ENCODE measurements at places on chromosomes 5 and 9.

DNA sequence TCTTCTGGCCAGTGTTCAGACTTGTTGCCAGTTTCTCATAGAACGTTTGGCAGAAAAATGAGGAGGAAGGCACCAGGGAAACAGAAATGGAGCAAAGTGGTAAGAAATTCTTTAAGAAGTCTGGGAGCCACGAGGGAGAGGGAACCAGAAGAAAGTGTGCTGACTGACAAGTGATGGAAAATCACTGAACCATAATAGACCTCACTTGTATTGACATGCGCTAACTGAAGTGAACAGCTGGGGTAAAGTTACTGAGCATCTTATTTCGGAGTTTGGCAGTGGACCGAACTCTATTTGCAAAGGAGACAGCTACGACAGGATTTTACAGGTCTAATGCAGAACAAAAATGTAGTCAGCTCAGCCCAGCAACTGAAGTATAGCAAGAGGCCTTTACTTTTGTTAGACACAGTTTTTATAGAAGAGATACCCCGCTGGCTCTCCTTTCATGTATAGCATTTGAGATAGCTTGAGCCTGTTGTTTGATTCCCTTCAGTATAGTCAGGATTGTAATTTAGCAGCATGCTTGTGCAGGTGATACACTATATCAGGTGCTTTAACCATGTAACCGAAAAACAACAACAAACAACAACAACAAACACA is 53.6 kb downstream of the HMHB1 start:
- DNase-seq = no peak

DNA sequence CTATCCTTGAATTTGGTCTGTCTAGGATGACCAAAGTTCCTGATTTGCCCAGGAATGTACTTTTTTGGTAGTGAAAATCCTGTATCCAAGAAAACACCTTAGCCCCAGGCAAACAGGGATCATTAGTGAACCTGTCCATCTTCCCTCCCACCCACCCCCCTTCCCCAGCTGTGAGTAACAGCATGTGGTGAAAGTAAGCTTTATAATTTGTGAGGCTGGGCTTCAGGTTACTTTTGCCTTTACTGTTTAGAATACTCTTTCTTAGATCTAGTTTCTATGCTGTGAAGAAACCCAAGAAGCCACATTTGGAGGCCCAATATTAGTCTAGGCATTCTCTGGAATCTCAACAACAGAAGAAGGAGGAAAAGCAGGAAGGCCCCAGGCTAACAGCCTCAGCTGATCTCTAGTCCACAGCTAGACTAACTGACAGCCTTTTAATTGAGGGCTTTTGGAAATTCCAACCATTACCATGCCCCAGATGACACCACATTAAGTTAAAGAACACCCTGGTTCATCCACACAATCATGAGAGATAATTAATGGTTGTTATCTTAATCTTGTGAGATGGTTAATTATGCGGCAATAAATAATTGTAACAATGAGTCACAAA is 703.0 kb upstream of the NUDT12 start:
- no peak for DNase-seq

DNA sequence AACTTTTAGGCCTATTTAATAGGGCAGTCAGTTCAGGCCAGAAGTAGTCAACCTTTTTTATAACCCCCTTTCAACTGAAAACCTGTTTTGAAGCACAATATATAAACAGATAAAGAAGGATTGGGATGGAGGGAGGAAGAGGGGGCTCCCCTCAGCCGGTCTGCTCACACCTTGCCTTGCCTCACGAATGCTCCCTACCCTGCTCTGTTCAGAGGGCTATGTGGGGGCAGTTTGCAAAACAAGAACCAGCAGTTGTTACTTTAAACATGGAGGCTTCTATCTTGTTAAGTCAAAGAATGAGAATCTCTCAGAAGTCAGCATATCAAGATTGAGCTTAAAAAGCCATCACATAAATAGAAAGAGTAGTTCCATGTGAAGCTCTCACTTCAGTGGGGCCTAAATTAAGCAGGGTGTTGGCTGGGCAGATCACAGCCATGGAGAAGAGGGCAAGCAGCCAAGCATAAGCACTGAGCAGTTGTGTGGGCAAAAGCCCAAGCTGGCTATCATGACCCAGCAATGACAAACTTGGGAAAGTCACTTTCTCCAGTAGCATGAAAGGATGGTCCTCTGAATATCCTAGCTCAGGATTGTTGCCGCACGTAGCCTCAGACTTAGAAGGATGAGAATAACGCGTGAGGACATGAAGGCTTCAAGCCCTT is 70.6 kb downstream of the ALDH1A1 start:
- no peak for DNase-seq

GRCh38 chr9:88164850-88165249 is 26.6 kb upstream of the SPATA31C2 start:
- no peak for DNase-seq

DNA sequence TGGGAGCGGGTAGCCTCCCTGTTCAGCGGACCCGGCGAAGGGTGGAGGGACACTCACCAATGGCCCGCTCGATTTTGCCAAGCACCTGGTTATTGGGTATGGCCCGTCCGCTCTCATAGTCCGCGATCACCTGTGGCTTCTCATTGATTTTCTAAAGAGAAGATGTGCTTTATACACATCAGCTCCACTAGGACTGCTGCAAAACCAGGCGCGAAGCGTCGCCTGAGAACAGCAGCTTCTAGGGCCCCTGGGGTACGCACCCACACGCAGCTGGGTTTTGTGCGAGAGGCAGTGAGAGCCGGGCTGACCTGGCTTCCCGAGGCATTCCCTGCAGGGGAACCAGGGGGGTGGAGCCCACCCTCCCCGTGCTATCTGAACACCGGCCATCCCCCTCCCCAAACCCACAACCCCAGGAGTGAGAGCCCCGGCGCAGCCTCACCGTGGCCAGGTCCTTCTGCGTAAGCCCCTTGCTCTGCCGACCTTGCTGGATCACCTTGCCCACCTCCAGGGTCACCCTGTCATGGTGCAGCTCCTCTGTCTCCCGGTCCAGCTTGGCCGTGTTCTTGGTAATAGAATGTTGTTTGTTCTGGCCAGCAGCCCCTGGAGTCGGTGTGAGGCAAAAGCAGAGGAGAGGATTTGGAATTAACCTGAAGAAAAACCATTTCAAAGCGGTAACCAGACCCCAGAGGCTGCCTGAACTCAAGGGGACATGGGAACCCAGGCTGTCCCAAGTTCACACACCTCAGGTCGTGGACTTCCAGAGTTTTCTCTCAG is 3.1 kb downstream of the EDF1 start:
- no peak for DNase-seq

- no peak for DNase-seq
These were observed 64.1 kb downstream of the ANKH start for GRCh38 chr5:14807471-14807870.

DNA sequence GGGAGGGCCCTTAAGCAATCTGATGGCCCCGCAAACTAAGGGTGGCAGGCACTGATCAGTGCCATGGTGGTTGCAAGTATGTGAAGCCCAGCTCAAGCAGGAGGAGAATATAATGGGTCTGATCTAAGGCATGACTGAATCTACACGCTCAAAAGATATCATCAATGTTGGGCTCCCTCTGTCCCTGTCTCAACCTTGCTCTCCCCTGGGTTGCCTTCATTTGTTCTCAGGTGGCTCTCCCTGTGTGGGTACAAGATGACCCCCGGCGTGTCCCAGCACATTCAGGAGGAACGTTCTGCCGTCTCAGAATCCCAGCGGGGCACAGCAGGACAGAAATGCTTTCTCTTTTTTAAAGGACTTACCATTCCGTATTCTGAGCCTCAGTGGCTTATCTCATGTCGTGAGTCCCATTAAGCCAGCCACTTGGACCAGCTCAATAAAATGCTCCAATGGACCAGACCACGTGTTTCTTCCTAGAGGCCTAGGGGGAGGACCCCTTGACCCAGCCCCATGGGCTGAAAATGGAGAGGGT is 12.0 kb upstream of the RNF130 start:
- DNase-seq = no peak

GRCh38 chr9:134378901-134379338 is 52.7 kb downstream of the RXRA start:
- DNase-seq = peak; percentile 74

GRCh38 chr5:141560725-141561483 is 57.9 kb downstream of the DIAPH1 start:
- peak; percentile 41 for DNase-seq

DNA sequence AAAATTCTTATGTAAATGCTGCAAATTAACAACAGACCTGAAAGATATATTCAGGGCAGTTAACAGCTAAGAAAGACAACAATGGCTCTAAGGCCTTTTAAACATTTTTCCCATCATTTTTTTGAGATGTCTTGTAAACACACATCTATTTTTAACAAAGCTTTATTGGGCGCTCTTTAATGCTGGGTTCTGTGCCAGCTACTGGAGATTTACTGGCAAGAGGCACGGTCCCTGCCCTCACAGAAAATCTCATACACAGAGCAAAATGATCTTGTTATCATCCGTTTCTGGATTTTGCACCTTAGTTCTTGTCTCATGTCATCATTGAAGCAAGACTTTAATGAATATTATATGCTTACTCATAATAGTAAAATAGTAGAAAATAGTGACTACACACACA is 1022.3 kb upstream of the WWC1 start:
- DNase-seq = no peak

DNA sequence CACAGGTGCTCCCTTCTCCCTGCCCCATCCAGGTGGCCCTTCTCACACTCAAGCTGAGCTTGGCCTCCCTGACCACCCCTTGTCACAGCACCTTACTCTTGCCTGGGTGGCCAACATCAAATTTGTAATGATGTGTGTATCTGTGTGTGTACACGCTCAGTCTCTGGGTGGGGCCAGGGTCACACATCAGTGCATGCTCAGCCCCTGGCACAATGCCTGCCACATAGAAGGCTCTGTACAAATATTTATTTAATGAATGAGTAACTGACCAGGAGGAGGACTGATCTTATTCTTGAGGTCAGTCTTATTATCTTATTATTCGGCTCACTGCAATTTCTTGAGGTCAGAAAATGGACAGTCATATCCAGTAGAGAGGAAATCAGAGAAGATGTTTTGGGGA is 41.3 kb upstream of the HAND1 start:
- no peak for DNase-seq

- no peak for DNase-seq
These were observed 229.5 kb downstream of the MSX2 start for GRCh38 chr5:174953871-174954270.

GRCh38 chr5:52867809-52868208 is 80.1 kb downstream of the ITGA1 start:
- no peak for DNase-seq

GRCh38 chr5:32273821-32274220 is 38.9 kb downstream of the MTMR12 start:
- DNase-seq = no peak

DNA sequence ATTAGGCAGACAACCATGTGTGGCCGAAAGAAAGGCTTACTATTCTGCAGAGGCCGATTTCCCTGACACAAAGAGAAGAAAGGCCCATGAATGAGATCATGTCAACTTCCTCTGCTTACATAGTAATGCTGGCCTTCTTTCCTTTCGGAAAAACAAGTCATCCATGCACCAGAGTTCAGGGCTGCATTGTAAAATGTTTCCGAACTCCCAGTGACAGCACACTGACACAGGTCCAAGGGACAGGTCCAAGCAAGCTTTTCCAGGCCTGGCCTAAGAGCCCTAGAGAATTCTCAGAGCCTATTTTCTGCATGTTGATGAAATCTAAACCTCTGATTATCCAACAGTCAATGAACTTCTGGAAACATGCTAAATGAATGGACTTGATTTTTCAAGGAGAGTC is 140.9 kb downstream of the ZNF608 start:
- peak; percentile 22 for DNase-seq

DNA sequence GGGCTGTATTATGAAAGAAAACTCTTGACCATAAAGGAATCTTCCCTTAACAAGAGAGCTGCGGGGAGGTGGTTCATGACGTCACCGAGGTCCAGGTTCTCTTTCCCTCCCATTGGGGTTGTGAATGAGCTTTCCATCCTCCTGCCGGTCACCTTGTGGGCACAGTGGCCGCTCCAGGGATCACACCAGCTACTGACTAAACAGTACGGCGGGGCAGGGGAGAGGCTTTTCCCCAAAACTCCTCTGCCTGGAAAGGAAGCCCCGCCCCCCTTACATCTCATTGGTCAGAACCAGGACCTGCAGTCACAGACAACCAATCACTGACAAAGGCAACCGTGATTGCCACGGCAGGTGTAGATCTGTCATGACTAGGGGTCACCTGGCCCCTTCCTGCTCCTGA is 35.6 kb downstream of the ROR2 start:
- no peak for DNase-seq

GRCh38 chr5:127586066-127586770 is 62.7 kb upstream of the CTXN3 start:
- no peak for DNase-seq

- no peak for DNase-seq
These were observed 45.6 kb upstream of the PTGER4 start for GRCh38 chr5:40634154-40634553.

DNA sequence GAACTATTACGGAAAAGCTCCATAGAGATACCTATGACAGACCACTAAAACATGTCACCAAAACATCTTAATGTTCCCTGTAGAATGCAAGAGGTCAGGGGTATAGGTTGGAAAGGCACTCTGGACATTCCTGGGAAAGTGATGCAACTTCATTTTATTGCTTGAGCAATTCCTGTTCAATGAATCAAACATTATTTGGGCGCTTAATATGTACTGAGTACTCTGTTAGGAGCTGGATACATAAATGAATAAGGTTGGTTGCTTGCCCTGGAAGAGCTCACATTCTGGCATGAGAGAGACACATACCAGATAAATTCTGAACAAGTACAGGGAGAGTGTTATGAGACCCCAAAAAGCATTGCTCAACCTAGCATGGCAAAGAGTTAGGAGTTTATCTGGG is 408.9 kb upstream of the DMAC1 start:
- no peak for DNase-seq

DNA sequence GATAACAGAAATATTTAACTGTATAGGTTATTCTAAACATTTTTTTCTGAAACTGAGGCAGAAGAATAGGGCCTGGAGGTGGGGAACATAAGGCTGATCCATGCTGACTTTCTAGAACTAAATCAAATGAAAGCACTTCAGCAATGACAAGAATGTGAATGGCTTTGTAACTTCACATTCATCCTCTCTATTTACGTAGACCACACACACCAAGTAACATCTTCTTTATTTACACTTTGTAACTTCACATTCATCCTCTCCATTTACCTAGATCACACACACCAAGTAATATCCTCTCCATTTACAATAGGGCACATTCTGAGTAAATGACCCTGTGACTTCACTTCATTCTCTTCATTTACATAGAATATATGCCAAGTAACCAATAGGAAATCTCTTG is 251.8 kb upstream of the CDH9 start:
- DNase-seq = no peak

DNA sequence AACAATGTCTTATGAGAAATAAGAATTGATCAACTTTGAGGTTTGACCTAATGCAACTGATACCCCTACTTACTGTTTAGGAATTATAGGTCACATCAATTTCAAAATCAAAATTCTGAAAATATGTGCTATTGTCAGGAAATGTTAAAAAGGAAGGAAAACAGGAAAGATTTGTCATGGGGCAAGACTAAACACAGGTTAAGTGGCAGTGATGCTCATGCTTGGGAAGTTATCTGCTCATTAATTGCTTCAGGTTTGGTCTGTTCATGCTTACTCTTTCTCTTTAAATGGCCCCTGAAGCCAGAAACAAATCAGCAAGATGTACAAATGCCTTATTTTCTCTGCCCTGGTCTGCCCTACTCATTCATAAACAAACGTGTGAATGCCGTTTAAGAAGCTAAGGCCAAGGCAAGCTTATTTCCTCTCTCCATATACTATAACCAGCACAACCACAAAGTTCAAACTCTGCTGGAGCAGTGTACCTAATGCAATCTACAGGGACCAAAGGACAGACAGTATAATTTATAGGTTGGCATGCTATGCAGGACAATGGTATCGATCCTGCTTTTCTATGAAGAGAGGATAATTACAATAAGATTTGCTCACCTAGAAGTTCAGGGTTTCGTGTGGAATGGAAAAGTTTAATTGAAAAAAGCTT is 177.2 kb downstream of the GNAQ start:
- DNase-seq = no peak
